COR-L47 (cell line): ENCODE measurements at places on chromosomes 6 and 20.

- DNase-seq: no peak
Measured at GRCh38 chr6:106339334-106340029, 13.9 kb upstream of the ATG5 start.

DNA sequence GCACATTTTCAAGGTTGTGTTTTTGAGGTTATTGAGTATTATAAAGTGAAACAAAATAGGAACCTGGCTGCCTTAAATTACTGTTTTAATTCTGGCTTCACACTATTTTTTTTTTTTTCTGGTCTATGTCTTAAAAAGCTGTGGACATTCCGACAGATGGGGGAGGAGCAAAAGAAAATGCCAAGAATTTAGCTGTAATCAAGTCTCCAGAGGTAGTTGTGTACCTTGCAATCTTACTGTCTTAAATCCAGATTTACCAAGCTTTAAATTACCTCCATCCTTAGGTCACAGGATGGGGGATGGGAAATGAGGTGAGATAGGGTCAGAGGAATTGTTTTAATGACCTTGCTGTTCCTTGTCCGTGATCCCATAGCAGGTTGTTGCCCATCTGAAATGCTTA is 182.8 kb downstream of the UTRN start:
- DNase-seq: no peak

GRCh38 chr20:59514554-59514953 is 89.8 kb upstream of the PHACTR3 start:
- no peak for DNase-seq

GRCh38 chr6:48016020-48016755 is 94.8 kb downstream of the PTCHD4 start:
- no peak for DNase-seq

GRCh38 chr20:16317445-16318362 is 255.5 kb downstream of the KIF16B start:
- no peak for DNase-seq

GRCh38 chr6:75611011-75611701 is 9.5 kb downstream of the SENP6 start:
- DNase-seq: no peak

DNA sequence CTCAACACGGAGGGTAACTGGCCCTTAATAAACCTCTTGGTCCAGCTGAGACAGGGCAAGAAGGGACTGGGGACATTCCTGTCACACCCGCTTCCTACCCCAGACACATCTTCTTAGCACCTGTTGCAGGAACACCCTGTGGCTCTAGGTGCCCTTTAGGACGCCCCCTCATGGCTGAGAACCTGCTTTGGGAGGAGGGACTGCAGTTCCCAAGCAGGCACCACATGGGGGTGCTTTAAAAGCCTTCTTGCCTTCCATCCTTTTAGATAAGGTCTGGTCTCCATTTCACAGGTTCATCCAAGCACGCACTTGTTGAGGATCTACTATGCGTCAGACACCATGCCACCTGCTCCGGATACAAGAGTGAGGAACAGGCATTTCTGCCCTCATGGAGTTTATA is 26.6 kb downstream of the NSFL1C start:
- no peak for DNase-seq

DNA sequence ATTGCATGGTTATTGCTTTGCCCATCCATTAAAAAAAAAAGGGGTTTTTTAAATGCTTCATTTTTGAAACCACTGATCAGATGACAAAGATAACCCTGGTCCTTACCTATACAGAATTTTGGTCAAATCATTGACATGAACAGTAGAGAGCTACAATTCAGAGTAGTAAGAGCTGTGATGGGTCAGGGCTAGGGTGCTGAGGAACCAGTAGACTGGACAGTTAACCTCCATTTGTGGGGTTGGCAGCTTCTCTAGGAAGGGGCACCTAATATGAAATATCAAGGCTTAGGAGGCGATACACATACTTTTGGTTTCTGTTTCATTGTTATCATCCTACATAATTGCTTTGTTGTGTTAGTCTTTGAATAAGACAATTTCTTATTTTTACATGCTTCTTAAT is 55.1 kb downstream of the ORC3 start:
- no peak for DNase-seq

GRCh38 chr6:44071670-44072451 is 55.4 kb downstream of the MRPL14 start:
- DNase-seq: no peak

GRCh38 chr20:63831993-63832686 is 1.1 kb upstream of the ZBTB46 start:
- no peak for DNase-seq

- DNase-seq: no peak
Measured at GRCh38 chr20:3156811-3157619, 2.6 kb downstream of the FASTKD5 start.

GRCh38 chr20:36447101-36447500 is 94.2 kb upstream of the MYL9 start:
- DNase-seq: peak; percentile 36

- no peak for DNase-seq
Measured at GRCh38 chr6:161169035-161169434, 104.8 kb downstream of the AGPAT4 start.

GRCh38 chr6:100460650-100461204 is 4.0 kb downstream of the SIM1 start:
- no peak for DNase-seq

- no peak for DNase-seq
Measured at GRCh38 chr20:8424010-8424409, 291.9 kb downstream of the PLCB1 start.

- DNase-seq: no peak
Measured at GRCh38 chr6:125718109-125718508, 31.3 kb upstream of the HEY2 start.

- peak; percentile 27 for DNase-seq
Measured at GRCh38 chr6:14381829-14382677, 264.5 kb downstream of the CD83 start.

GRCh38 chr20:19858466-19859371 is 100.7 kb downstream of the RIN2 start:
- DNase-seq: no peak

GRCh38 chr6:134175532-134176263 is 123.3 kb upstream of the SLC2A12 start:
- no peak for DNase-seq

GRCh38 chr20:54100563-54100962 is 30.2 kb upstream of the BCAS1 start:
- no peak for DNase-seq

DNA sequence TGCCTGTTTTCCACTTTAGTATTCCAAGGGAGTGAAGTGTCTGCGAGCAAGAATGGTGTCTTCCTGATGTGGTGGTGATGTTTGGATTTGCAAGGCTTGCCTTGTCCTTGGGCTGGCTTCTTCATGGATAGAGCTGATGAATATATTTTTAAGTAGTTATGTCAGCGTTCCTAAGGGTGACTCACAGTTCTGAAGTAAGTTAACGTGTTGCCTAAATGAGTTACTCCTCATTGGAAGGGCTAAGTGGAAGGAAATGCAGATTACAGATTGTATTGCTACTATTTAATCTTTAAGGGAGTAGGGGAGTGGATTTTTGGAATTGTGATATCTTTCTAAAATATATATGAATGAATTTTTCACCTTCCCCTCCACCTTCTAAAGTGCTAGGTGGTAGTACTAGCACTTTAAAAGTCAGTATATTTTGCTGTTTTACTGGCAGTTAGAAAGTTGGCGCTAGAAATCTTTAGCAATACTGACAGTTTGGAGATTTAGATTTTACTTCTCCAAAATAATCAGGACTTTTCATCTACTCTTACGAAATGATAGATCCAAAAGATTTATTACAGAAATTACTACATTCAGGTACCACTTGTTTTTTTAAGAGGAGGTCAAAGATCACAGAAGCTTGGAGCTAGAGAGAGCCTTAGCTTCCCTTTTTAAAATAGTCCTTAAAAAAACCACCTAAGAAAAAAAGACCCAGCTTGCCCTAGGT is 197.4 kb downstream of the JARID2 start:
- DNase-seq: no peak

DNA sequence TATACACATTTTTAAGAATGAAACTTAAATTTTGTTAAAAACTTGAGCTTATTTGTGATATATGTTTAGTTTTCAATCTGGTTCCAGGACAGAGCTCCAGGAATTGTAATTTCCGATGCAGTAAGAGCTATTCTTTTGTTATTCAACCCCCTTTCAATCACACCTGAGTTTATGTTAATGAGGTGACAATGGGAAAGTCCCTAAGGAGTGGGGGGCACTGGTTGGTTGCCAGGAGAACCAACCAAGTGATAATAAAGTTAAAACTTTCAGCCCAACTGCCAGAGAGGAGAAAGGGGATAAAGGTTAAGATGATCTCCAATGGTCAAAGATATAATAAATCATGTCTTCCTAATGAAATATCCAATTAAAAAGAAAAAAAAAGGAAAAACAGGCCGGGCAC is 19.8 kb downstream of the MDN1 start:
- no peak for DNase-seq

DNA sequence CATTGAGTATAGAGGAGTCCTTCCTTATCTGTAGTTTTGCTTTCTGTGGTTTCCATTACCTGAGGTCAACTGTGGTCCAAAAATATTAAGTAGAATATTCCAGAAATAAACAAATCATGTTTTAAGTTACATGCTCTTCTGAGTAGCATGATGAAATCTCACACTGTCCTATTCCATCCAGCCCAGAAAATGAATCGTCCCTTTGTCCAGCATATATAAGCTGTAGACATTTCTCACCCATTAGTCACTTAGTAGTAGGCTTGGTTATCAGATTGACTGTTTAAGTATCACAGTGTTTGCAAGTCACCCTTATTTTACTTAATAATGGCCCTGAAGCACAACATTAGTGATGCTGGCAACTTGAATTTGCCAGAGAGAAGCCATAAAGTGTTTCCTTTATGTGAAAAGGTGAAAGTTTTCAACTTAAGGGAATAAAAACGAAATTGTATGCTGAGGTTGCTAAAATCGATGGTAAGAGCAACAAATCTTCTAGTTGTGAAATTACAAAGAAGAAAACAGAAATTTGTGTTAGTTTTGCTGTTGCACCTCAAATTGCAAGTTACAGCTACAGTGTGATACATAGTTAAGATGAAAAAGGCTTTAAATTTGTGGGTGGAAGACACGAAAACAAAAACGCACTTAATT is 198.6 kb upstream of the SIM1 start:
- DNase-seq: no peak

GRCh38 chr6:43966853-43967718 is 160.2 kb downstream of the MRPL14 start:
- no peak for DNase-seq

DNA sequence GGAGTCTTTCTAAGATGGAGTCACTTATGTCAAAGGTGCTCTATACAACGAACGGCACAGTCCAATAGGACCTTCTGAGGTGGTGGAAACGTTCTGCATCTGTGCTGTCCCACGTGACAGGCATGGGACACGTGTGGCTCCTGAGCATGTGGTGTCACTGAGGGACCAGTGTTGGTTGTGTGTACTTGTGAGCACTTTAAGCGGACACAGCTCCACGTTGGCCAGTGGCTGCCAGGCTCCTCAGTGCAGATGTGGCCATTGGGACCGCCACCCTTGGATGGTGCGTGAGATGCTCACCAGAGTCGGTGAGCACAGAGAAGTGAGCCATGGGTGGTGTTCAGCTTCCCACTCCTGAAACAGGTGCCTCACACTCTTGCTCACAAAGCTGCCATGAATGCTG is 110.0 kb downstream of the SYNDIG1 start:
- no peak for DNase-seq
